ENCODE measurements at places on chromosomes 3 and 15.
A peak's percentile ranks its signal among the peaks of the same experiment; 100 is the strongest.

GRCh38 chr3:171286580-171287249, 173.5 kb downstream of the TNIK start:
- DNase-seq: no peak

DNA sequence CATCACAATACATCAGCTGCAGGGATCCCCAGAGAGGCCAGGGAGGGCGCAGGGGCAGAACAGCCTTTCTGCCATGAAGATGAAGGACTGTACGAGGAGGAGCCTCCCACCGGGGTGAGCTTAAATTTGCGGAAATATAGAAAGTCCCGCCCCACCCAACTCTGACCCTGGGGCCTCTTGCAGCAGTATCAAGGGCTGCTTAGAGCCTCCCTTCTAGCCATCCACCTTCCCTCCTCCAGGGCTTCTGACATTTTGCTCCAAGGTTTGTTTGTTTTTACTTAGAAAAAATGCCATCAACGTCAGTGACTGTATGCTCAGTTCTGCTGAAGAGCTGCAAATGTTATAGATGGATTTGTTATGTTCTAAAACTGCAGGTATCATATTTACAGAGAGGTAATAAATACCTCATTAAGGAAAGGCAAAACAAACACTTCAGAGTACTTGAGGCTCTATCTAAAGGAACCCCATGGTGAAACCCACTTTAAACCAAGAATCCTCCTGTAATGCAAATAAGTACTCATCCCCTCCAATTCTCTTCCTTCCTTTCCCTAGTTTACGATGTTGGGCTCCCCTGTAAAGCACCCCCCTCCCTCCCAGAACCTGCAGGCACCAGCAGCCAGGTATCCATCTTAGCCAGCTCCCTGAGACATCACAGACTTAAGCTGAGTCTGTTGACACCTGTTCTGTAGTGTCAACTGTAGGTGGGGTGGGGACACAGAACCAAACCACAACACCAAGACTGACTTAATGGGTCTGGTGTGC, 30.5 kb downstream of the RFTN1 start:
- peak; percentile 84 for DNase-seq

DNA sequence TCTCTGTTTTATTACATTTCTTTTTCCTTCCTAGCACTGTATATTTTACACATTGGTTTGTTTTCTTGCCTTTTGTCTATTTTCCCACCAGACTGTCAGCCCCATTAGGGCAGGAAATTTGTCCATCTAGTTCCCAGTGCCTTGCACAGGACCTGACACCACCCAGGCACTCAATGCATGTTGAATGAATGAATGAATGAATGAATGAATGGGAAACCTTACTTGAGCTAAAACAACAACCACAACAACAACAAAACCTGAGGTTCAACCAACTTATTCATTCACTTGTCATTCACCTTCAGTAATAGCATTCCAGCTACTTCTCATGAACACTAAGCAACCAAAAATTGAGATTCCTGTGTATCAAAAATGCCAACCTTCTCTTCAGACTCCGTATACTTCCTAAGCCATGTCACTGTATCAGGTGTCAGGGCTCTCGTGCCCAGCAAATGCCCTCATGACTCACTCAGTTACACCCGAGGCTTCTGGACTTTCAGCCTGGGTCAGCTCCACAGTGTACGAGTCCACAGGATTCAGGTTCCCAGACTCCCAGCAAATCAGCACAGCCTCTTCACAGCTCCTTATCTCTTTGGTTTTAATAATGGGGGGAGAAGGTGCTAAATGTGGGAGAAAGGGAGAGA, 37.3 kb downstream of the FSD2 start:
- no peak for DNase-seq

GRCh38 chr15:100517846-100518245, 10.9 kb downstream of the CERS3 start:
- DNase-seq: no peak

DNA sequence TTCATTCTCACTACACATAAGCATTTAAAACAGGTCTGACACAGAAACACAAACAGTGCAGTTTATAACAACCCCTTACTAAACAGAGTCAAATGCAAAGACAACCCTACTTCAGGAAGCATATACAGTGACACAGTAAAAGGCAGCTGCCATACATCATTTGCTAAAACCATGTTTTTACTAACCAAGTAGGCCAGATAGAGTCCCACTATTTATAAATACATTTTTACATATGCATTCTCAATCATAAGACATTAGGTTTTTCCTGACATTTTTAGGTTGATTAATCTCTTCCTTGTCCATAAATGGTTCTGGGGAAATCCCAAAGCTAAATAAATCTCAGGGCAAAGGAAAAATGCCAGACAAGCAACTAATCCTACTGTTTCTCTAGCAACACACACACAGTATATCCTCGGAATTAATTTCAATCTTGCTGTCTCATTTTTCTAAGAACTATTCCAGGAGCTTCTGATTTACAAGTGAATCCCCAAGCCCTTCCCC, 39.0 kb downstream of the CHAC1 start:
- DNase-seq: no peak

DNA sequence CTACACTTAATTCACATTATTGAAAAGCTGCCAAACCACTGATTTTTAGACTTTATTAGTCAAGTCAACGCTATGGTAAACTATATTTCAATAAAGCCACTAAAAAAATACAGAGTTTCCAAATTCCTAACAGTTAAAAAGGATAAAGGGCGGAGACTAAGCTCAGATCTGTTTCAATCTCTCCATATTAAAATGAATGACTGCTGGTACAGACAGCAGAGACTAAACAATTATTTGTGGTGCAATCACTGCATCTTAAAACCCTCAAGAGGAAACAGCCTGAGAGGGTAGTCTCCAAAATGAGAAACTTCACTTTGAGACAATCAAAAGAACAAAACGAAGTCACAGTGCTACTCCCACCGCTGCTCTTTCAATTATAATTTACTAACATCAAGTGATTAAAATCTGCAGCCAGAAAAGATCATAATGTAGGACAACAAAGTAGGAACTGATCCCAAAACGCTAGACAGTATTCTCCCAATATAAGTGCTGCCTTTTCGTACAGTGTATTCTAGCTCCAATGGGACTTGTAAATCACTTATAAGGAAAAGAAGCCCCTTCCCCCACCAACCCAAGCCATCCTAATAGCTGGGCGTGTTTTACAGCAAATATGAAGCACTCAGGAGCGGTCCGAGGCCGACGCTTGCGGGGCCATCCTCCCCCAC, 1.2 kb downstream of the UBP1 start:
- no peak for DNase-seq

- no peak for DNase-seq
These were observed 47.6 kb upstream of the POMGNT2 start for GRCh38 chr3:43153216-43154083.

DNA sequence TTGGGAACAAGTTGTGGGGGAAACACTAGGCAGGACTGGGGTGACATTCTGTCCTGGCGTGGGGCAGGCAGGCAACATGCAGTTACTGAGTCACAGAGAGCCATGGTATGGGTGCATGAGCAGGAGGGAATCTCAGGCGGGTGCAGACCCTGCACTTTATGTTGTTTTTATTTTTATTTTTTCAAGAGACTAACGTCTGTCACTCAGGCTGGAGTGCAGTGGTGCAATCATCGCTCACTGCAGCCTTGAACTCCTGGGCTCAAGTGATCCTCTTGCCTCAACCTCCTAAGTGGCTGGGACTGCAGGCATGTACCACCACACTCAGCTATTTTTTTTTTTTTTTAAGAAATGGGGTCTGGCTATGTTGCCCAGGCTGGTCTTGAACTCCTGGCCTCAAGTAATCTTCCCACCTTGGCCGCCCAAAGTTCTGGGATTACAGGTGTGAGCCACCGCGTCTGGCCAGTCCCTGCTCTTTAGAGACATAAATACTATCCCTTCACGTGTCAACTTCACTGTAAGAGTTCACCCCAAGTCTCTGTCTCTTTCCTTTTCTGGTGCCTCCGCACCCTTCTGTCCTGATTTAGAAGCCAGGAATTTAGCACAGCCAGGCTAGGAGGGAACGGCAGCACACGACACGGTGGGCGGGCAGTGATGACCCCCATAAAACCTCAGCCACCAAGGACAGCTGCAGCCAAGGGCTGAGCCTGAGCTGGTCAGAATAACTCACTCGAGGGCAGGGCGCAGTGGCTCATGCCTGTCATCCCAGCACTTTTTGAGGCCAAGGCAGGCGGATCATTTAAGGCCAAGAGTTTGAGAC, 72.8 kb upstream of the IQSEC1 start:
- DNase-seq: no peak
